ENCODE measurements at places on chromosomes 6 and 20. TPM values are rescaled to one million over a fixed set of nuclear protein-coding genes. Genes with fewer than 3 reads are reported as not detected.

The HCRTR2 gene
- total RNA-seq = not detected

The CRYBG1 gene
- 20.4 TPM for total RNA-seq

The MUCL3 gene
- total RNA-seq = not detected

The KHDC3L gene
- not detected for total RNA-seq

The LRRC73 gene
- total RNA-seq = 0.07 TPM

The SYNGAP1 gene
- 1.4 TPM for total RNA-seq

The PABPC1L gene
- total RNA-seq = 8.0 TPM

The PPP1R3D gene
- total RNA-seq = 3.9 TPM

The CDH4 gene
- total RNA-seq = 9.0 TPM

The BTNL2 gene
- not detected for total RNA-seq

The LGSN gene
- total RNA-seq = not detected

The TCP1 gene
- total RNA-seq = 438 TPM

The CDH22 gene
- total RNA-seq = not detected

The CD83 gene
- 9.6 TPM for total RNA-seq

The OTOR gene
- total RNA-seq = not detected

The CALHM5 gene
- total RNA-seq = 1.0 TPM

The PPP1R14C gene
- total RNA-seq = 0.80 TPM

The GSTA3 gene
- total RNA-seq = not detected

The CLIC5 gene
- not detected for total RNA-seq

The PFDN4 gene
- 57.7 TPM for total RNA-seq

The KCNQ2 gene
- total RNA-seq = 0.23 TPM

The GFOD1 gene
- 4.7 TPM for total RNA-seq

The GHRH gene
- total RNA-seq = not detected

The KCNK15 gene
- not detected for total RNA-seq

The SMPDL3A gene
- 6.1 TPM for total RNA-seq

The RSPO4 gene
- 0.32 TPM for total RNA-seq

The ERGIC3 gene
- 169 TPM for total RNA-seq

The PRICKLE4 gene
- 0.39 TPM for total RNA-seq

The OVOL2 gene
- total RNA-seq = 0.34 TPM

The CDH26 gene
- total RNA-seq = 0.64 TPM

The ZC2HC1B gene
- not detected for total RNA-seq

The PTK7 gene
- 38.2 TPM for total RNA-seq

The C20orf144 gene
- not detected for total RNA-seq

The IL17F gene
- total RNA-seq = not detected

The C4A gene
- total RNA-seq = not detected

The MLN gene
- not detected for total RNA-seq

The MPC1 gene
- 39.6 TPM for total RNA-seq

The SYCP2 gene
- 0.35 TPM for total RNA-seq

The CST2 gene
- not detected for total RNA-seq

The PAK5 gene
- not detected for total RNA-seq

The VGLL2 gene
- total RNA-seq = not detected

The ETV7 gene
- not detected for total RNA-seq

The CCM2L gene
- not detected for total RNA-seq

Measured in HT1080 (cell line).